ENCODE measurements at places on chromosomes 1 and 21.

DNA sequence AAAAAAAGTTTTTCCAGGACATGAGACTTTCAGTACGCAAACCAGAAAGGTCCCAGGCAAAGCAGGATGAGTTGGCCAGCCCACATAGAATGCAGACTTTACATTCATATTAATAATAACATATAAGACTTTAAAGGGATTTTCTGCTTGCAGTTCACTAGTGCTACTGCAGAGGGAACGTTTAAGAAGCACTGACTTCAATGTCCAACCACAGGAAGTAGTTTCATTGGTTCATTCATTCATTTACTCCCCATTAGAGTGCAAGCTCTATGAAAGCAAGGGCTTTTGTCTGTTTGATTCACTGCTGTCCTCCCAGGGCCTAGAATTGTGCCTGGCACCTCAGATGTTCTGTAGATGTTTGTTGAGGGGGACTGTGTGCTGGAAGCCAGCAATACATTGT lies 11.8 kb upstream of the SERINC2 start:
- DNase-seq = no peak

- no peak for DNase-seq
These were observed 40.5 kb downstream of the SLC30A7 start for GRCh38 chr1:100936194-100936967.

DNA sequence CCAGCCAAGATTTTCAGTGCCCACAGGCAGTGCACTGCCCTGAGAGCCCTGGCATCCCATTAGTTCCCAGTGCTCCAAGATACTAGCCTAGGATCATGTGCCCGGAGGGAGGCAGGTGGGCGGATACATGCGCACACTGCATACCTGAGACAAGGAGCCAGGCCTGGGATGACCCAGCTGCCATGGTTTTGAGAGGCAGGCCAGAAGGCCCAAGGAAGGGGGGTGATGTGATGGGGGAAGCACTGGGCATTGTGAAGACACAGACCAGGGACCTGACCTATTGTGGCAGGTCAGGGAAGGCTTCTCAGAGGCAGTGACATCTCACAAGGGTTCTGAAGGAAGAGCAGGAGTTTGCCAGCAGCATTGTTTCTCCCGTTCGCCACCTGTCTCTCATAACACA lies 3.6 kb downstream of the ZC3H12A start:
- DNase-seq = no peak

- no peak for DNase-seq
These were observed 75.6 kb downstream of the NEK7 start for GRCh38 chr1:198232378-198232777.

DNA sequence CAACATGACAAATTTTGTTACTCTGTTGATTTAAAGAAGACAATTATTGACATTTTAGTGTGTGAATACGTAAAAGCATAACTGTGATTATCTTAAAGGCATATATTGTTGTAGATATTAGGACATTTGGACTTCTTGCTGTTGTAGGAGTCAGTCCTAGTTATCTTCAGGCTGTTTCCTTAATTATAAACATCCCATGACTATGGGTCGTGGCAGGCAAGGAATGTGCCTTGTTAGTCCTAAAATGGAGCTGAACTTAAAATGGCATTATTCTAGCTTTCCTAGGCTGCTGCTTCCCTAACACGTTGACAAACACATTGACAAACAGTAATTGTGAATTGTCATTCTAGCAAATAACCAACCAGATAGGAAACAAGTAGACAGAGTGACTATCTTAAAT lies 4.4 kb upstream of the MPZL1 start:
- no peak for DNase-seq

GRCh38 chr21:42534421-42535378 lies 21.0 kb downstream of the SLC37A1 start:
- no peak for DNase-seq

GRCh38 chr1:78369546-78369945 lies 121.2 kb upstream of the PTGFR start:
- no peak for DNase-seq

DNA sequence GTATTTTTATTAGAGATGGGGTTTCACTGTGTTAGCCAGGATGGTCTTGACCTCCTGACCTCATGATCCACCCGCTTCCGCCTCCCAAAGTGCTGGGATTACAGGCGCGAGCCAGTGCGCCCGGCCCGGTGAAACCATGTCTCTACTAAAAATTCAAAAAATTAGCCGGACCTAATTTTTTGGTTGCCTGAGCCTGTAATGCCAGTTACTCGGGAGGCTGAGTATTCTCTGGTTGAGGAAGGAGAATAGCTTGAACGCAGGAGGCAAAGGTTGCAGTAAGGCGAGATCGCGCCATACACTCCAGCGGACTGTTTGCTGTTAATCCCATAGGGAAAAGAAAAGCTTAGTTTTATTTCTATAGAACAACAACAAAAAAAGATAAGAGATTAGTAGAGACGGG lies 29.9 kb upstream of the HJV start:
- no peak for DNase-seq

GRCh38 chr1:116947092-116947860 lies 37.6 kb downstream of the PTGFRN start:
- no peak for DNase-seq

- DNase-seq = no peak
These were observed 26.3 kb upstream of the TRAPPC10 start for GRCh38 chr21:43985690-43986251.

GRCh38 chr1:29383746-29384371 lies 147.5 kb downstream of the PTPRU start:
- DNase-seq = no peak

Measured in stimulated activated CD8-positive, alpha-beta memory T cell treated with anti-CD3 and anti-CD28 coated beads, Interleukin-2, amount 100 ng/mL, for 1 hour (primary cell).